Type B pancreatic cell (in vitro differentiated cells): ENCODE measurements at places on chromosomes 16 and 17. TPM values are rescaled to one million over a fixed set of nuclear protein-coding genes. Genes with fewer than 3 reads are reported as not detected.

POLR3E gene
- 52.9 and 56.6 TPM in 2 replicates for total RNA-seq

SOX8 gene
- 1.4 and 6.7 TPM in 2 replicates for total RNA-seq

ZFPM1 gene
- total RNA-seq: 24.0 and 26.7 TPM in 2 replicates

NAGS gene
- 1.9 and 2.1 TPM in 2 replicates for total RNA-seq

SCARF1 gene
- total RNA-seq: 0.97 and 1.3 TPM in 2 replicates

YBX2 gene
- total RNA-seq: 4.5 and 7.0 TPM in 2 replicates

RPH3AL gene
- 13.5 and 14.9 TPM in 2 replicates for total RNA-seq

TNK1 gene
- total RNA-seq: 6.6 and 11.5 TPM in 2 replicates

MIEF2 gene
- total RNA-seq: 17.9 and 31.2 TPM in 2 replicates

SLC38A8 gene
- not detected in 2 replicates for total RNA-seq

KRT35 gene
- total RNA-seq: not detected in 2 replicates

SP2 gene
- 16.9 and 22.0 TPM in 2 replicates for total RNA-seq

MYO18A gene
- total RNA-seq: 46.6 and 49.1 TPM in 2 replicates

WNK4 gene
- 2.7 and 4.2 TPM in 2 replicates for total RNA-seq

ZNF469 gene
- total RNA-seq: 0.43 and 1.5 TPM in 2 replicates

GPR142 gene
- total RNA-seq: 4.1 and 8.8 TPM in 2 replicates

SERPINF2 gene
- 28.3 and 36.3 TPM in 2 replicates for total RNA-seq

SEPTIN1 gene
- 1.4 and 2.3 TPM in 2 replicates for total RNA-seq

NPIPB9 gene
- total RNA-seq: 1.2 and 3.0 TPM in 2 replicates

SCIMP gene
- total RNA-seq: not detected in 2 replicates

PERCC1 gene
- total RNA-seq: 0.77 and 0.83 TPM in 2 replicates

SSTR5 gene
- 0.43 and 1.8 TPM in 2 replicates for total RNA-seq

OR1F1 gene
- total RNA-seq: 0.34 TPM in 1 of 2 replicates, not detected in the other

SPNS2 gene
- 16.1 and 36.7 TPM in 2 replicates for total RNA-seq

BCO1 gene
- 2.0 and 3.0 TPM in 2 replicates for total RNA-seq

ABCA8 gene
- 0.43 and 4.7 TPM in 2 replicates for total RNA-seq

GGT6 gene
- 1.0 and 1.4 TPM in 2 replicates for total RNA-seq

TPSAB1 gene
- not detected in 2 replicates for total RNA-seq

BAHCC1 gene
- total RNA-seq: 23.0 and 74.3 TPM in 2 replicates

AGRP gene
- not detected in 2 replicates for total RNA-seq

C1QL1 gene
- 15.6 and 76.5 TPM in 2 replicates for total RNA-seq

CDH8 gene
- total RNA-seq: 8.0 and 8.2 TPM in 2 replicates

ZCCHC14 gene
- 23.5 and 32.3 TPM in 2 replicates for total RNA-seq

NF1 gene
- total RNA-seq: 62.6 and 69.9 TPM in 2 replicates

NPIPA5 gene
- 2.8 and 5.0 TPM in 2 replicates for total RNA-seq

CIBAR2 gene
- 1.3 and 4.9 TPM in 2 replicates for total RNA-seq

CORO6 gene
- total RNA-seq: 2.0 and 6.8 TPM in 2 replicates
